Activated CD4-positive, alpha-beta T cell treated with anti-CD3 and anti-CD28 coated beads, Interleukin-2, Interleukin-6, amounts not matched to agents 100 ng/mL and 50 ng/mL, durations not matched to agents 16 hours and 8 hours (primary cell): ENCODE measurements at places on chromosomes 3 and 15.

DNA sequence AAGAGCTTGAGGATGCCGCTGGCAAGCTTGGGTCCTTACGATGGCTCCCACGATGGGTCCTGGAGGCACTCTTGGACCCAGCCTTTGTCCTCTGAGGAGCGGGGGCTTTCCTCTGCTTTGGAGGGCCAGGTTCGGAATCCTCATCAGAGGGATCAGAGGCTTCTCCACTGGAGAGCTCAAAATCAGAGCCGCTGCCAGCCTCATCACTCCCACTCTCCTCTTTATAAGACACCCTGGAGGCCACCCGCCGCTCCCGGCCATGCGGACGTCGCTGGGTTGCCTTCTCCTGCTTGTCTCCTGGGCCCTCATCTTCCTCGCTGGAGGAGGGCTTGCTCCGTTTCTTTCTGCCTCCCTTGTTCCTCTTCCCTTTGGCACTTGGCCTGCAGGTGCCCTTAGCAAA, 20.0 kb downstream of the XPC start:
- no peak for DNase-seq

DNA sequence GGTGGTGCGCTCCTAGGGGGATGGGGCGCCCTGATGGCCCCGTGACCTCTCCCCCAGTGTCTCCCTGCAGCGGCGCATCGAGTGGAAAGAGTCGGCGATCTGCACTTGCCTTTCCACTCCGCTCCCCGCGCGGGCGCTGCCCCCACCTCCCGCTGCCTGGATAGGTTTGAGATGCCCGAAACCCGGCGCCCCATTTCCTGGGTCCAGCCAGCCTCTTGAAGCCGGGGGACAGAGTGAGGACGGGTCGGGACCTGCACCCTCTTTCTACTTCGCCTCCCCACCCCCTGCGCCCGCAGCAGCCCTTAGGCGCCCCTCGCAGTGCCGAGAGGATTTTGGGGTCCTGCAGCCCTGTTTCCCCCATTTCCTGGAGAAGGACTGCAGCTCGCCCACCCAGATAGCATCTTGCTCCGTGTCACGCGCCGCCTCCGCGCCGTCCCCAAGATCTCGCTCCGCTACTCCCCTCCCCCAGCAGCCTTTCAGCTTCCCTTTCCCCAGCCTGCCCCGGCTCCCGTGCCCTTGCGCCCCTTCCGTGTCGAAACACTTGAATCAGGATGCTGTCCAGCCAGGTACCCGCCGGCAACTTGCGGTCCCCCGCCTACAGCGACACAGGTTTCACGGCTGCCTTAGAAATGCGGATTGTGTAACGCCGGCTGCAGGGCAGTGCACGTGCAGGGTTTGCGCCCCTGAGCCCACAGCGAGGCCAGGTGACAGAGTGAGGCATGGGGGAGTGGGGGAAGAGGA, 519 bp downstream of the ABHD6 start:
- peak; percentile 37 for DNase-seq

GRCh38 chr3:24673596-24673995, 178.9 kb upstream of the THRB start:
- no peak for DNase-seq

- DNase-seq: no peak
Measured at GRCh38 chr15:78317145-78317836, 17.9 kb upstream of the SKIC8 start.

GRCh38 chr3:178084938-178085816, 451.1 kb upstream of the KCNMB2 start:
- DNase-seq: no peak

GRCh38 chr15:33149919-33150318, 44.6 kb downstream of the FMN1 start:
- DNase-seq: no peak

DNA sequence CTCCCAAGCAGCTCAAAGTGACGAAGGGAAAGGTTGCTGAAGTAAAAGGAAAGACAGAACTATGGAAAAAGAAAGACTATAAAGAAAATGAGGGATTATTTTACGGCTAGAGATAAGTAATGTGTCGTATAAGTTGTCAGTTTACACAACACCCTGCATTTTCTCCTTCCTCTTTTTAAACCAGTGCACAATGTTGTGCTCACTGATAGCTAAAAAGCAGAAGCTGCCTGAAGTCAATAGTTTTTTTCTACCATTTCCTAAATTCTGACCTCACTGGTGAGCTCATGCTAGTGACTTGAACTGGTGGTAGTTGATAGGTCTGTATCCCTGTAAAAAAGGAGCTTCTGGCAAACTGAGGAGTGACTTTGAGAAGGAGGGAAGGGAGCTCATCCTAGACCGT, 368.6 kb upstream of the GBE1 start:
- DNase-seq: no peak
